ENCODE measurements at places on chromosomes 6 and 20.
A peak's percentile ranks its signal among the peaks of the same experiment; 100 is the strongest.

DNA sequence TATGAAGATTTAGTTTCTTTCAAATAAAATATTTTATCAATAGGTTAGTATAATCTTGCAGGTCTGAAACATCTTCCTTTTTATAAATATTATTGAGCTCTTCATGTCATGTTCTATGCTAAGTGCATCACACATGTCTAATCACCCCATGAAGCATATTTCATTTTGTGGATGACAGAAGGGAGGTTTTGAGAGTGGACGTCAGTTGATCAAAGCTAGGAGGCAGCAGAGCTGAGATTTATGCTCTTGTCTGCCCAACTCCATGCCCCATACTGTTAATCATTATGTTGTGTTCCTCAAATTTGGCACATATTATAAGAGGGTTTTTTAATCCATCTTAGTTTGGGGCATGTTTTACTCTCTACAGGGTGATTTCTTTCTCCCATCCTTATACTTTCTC, 22.7 kb downstream of the DSE start:
- no peak for DNase-seq
- H3K4me3 ChIP-seq, result no peak overlapping the region
- H3K27ac ChIP-seq, result no peak overlapping the region
- peaks cover 9% of the 10 kb centered on the region for H3K4me1 ChIP-seq

- no peak overlapping the region for H3K4me3 ChIP-seq
- H3K36me3 ChIP-seq, result no peaks in the 10 kb centered on the region
Observed at GRCh38 chr20:17298171-17298570, 71.3 kb downstream of the PCSK2 start.

DNA sequence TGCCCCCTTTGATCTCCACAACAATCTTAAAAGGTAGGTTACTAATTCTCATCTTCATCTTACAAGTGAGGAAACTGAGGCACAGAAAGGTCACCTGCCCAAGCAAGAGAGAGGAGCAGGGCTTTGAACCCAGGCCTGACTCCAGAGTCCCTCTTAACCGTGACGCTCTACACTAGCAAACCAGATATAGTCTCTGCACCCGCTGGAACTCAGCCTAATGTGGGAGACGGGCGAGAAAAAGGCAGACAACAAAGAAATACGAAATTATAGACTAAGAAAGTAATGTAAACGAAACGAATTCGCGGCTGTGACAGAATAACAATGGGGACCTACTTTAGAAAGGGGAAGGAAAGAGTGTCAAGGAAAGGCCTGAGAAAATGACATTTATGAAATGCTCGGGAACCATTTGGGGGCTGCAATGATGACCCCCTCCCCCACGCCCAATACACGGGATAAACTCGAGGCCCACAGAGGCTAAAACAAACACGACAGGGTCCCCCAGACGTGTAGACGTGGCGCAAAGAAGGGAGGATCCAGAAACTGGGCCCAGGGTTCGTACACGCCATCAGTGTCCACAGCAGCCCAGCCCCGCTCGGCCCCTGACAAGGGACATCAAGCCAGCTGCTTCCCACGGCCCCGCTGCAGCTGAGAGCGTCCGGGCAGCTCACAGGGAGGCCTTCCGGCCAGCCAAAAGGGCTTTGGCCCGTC, 637 bp downstream of the TRPC4AP start:
- DNase-seq, result peak; percentile 29
- no peaks in the 10 kb centered on the region for H3K27me3 ChIP-seq
- H3K4me3 ChIP-seq, result peak overlapping the region; percentile 71
- H3K4me1 ChIP-seq, result peaks cover 54% of the 10 kb centered on the region
- H3K27ac ChIP-seq, result peak overlapping the region; percentile 84
- H3K36me3 ChIP-seq, result peaks cover 20% of the 10 kb centered on the region

DNA sequence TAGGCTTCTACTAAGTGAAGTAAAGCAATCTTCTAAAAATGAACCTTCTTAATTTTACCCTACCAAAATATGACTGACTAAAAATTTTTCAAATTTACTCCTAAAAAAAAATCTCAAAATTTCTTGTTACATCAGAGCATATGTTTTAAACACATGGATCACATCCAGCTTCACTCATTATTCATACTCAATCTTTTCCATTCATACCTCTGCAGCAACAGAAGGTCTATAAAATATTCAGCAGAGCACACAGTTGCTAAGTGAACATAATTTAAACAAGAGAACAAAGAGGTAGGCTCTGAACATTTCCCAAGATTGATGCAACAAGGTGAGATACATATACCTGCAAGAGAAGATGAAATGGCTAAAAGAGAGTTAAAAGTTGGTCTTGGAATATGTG, 213.9 kb downstream of the SOD2 start:
- H3K36me3 ChIP-seq, result no peaks in the 10 kb centered on the region
- peaks cover 15% of the 10 kb centered on the region for H3K27me3 ChIP-seq
- H3K4me1 ChIP-seq, result no peaks in the 10 kb centered on the region
- no peak overlapping the region for H3K4me3 ChIP-seq

GRCh38 chr6:133185731-133186130, 55.4 kb upstream of the EYA4 start:
- H3K27ac ChIP-seq, result no peak overlapping the region
- no peak for DNase-seq
- no peaks in the 10 kb centered on the region for H3K36me3 ChIP-seq
- H3K27me3 ChIP-seq, result peaks cover 4% of the 10 kb centered on the region

- no peaks in the 10 kb centered on the region for H3K27me3 ChIP-seq
- DNase-seq, result no peak
- peaks cover 25% of the 10 kb centered on the region for H3K4me1 ChIP-seq
- no peak overlapping the region for H3K27ac ChIP-seq
Observed at GRCh38 chr6:89640804-89641203, 2.3 kb upstream of the LYRM2 start.

- peaks cover 21% of the 10 kb centered on the region for H3K4me1 ChIP-seq
- no peaks in the 10 kb centered on the region for H3K36me3 ChIP-seq
- DNase-seq, result no peak
- no peak overlapping the region for H3K4me3 ChIP-seq
- H3K27ac ChIP-seq, result no peak overlapping the region
- no peaks in the 10 kb centered on the region for H3K27me3 ChIP-seq
Observed at GRCh38 chr6:113998811-113999210, 27.9 kb upstream of the HDAC2 start.

DNA sequence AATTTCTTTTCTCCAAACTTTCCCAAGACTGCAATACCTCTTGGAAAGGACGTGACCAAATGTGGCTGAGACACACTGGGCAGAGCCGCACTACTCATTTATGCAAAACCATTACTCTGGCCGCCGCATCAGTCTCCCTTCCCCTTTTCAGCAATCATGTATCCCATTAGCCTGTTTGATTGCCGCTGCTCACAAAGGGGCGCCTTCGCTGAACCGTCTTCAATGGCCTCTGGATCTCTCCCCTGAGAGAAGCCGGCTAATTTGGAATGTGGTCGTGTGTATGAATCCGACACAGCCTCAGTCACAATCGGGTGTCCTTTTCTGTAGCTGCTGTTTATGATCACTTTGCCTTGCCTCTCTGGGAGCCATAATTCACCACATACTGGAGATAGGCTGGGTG, 361.1 kb downstream of the ZFAND3 start:
- H3K4me3 ChIP-seq, result no peak overlapping the region
- no peaks in the 10 kb centered on the region for H3K36me3 ChIP-seq
- no peaks in the 10 kb centered on the region for H3K4me1 ChIP-seq

DNA sequence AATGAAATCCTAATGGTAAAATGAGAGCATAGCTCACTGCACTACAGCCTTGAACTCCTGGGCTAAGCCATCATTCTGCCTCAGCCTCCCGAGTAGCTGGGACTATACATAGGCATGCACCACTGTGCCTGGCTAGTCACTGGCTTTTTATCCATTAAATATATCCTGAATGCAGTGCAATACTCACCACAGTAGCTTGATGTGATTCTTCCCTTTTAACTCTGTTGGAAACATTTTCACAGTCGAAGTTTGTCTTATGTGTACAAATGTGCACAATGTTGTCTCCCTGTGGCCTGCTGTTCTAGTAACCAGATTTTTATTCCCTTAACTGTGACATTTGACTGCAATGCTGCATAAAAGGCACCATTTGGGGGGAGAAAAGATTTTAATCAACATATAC, 56.7 kb downstream of the TRMT6 start:
- no peak overlapping the region for H3K4me3 ChIP-seq
- no peaks in the 10 kb centered on the region for H3K4me1 ChIP-seq
- H3K36me3 ChIP-seq, result no peaks in the 10 kb centered on the region
- no peak overlapping the region for H3K27ac ChIP-seq
- peaks cover 7% of the 10 kb centered on the region for H3K27me3 ChIP-seq
- no peak for DNase-seq

GRCh38 chr20:63011798-63012197, 5.0 kb upstream of the BHLHE23 start:
- no peaks in the 10 kb centered on the region for H3K27me3 ChIP-seq
- H3K4me3 ChIP-seq, result no peak overlapping the region
- peaks cover 36% of the 10 kb centered on the region for H3K36me3 ChIP-seq
- DNase-seq, result no peak

DNA sequence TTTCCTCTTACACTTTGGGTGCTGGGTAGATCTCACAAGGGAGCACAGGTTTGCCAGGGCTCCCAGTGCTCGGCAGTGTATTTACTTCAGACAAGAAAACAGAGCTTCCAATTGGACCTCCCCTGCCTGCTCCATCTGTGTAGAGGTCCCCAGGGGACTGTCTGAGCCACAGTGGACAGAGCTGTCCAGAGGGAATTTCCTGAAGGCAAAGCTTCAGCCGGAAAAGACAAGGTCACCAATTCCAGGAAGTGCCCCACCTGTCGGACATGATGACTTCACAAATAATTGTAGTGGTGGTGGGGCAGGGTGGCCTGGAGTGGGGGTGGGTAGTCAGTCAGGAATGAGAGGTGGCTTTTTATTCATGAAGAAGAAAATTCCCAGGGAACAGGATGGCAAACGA, 18.6 kb downstream of the ADGRF5 start:
- H3K36me3 ChIP-seq, result no peaks in the 10 kb centered on the region
- no peak overlapping the region for H3K4me3 ChIP-seq
- no peak for DNase-seq
- H3K27me3 ChIP-seq, result peaks cover 3% of the 10 kb centered on the region

DNA sequence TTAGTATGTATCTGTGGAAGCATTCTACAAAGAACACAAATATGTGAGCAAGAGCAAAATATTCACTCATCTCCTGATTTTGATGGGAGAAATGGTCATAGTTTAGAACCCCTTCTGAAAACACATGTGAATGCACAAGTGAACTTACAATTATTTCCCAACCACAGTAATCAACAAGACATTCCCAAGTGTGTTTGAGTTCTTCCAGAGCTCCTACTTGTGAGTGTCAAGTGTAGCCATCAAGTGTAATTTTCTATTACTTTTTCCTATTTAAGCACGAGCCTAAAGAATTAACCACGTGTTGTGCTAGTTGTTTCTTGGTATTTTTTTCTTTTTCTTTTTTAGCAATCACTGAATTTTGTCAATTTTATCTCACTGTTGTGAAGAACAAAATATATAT, 402.3 kb downstream of the NKAIN2 start:
- H3K4me3 ChIP-seq, result no peak overlapping the region
- no peak for DNase-seq
- no peak overlapping the region for H3K27ac ChIP-seq
- no peaks in the 10 kb centered on the region for H3K4me1 ChIP-seq

GRCh38 chr20:46914789-46915379, 20.2 kb downstream of the EYA2 start:
- DNase-seq, result no peak
- H3K4me1 ChIP-seq, result no peaks in the 10 kb centered on the region
- H3K27ac ChIP-seq, result no peak overlapping the region
- no peaks in the 10 kb centered on the region for H3K36me3 ChIP-seq

- H3K27me3 ChIP-seq, result no peaks in the 10 kb centered on the region
- no peak for DNase-seq
- H3K4me3 ChIP-seq, result no peak overlapping the region
- H3K27ac ChIP-seq, result no peak overlapping the region
- H3K4me1 ChIP-seq, result peaks cover 14% of the 10 kb centered on the region
Observed at GRCh38 chr20:20706285-20706684, 6.2 kb downstream of the RALGAPA2 start.

DNA sequence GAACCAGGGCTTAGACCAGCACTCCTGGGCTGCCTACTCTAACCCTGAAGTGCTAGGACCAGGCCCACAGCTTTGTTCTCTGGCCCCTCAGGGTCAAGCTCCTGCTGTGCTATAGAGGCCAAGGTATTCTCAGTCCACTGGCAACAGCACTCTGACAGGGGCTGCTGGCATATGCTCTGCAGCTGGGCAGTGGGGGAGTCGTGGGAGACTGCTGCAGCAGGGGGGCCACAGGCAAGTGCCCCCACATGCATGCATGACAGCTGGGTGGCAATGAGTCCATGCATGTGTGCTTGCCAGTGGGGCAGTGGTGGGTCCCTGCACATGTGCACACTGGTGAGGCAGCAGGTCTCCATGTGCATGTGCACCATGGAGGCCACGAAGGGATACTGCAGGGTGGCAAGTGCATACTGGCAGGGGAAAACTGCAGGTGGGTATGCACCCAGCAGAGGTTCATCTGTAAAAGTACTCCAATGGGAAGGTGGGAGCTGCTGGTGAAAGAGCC, 364.9 kb upstream of the IRAK1BP1 start:
- no peaks in the 10 kb centered on the region for H3K36me3 ChIP-seq
- H3K4me3 ChIP-seq, result no peak overlapping the region
- no peak overlapping the region for H3K27ac ChIP-seq
- no peak for DNase-seq

DNA sequence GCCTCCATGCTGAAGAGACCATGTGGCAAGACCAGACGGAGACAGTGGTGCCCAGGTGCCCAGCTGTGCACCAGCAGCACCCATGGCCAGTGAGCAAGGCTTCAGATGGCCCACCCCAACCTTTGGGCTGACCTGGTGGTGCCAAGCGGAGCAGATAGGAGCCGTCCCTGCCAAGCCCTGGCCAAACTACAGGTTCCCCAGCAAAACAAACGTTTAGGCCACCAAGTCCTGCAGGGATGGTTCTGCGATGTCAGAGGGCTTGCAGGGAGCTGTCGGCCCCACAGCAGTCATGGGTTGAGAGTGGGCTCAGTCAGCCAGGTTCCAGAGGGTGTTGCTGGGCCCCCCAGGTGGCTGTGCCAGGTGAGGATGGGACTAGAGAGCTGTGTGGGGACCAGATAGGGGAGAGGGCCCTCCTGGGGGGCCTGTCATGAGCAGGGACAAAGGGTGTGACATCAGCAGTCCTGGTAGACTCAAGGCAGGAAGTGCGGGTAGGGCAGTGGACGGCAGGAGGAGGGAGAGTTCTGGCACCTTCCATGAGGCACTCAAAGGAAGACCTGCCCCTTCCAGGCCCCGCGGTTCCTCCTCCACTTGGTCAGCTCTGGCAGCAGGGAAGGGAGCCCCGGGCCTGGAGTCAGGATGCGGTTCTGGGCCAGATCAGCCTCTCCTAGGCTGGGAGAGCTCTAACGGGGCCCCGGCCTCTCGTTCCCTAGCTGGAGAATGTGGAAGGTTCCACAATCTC, 342.4 kb downstream of the ZFAND3 start:
- H3K27ac ChIP-seq, result no peak overlapping the region
- no peaks in the 10 kb centered on the region for H3K4me1 ChIP-seq
- no peak overlapping the region for H3K4me3 ChIP-seq
- H3K36me3 ChIP-seq, result no peaks in the 10 kb centered on the region

- H3K27me3 ChIP-seq, result peaks cover 12% of the 10 kb centered on the region
- no peak overlapping the region for H3K27ac ChIP-seq
Observed at GRCh38 chr20:23434521-23435313, 4.8 kb upstream of the CSTL1 start.

Data from DND-41 (cell line).